LHCN-M2 (cell line): ENCODE measurements at places on chromosomes 12 and 14.

- no peak for DNase-seq
Observed at GRCh38 chr14:64944861-64945260, 2.3 kb upstream of the GPX2 start.

GRCh38 chr12:92118826-92119536, 26.7 kb downstream of the BTG1 start:
- no peak for DNase-seq

DNA sequence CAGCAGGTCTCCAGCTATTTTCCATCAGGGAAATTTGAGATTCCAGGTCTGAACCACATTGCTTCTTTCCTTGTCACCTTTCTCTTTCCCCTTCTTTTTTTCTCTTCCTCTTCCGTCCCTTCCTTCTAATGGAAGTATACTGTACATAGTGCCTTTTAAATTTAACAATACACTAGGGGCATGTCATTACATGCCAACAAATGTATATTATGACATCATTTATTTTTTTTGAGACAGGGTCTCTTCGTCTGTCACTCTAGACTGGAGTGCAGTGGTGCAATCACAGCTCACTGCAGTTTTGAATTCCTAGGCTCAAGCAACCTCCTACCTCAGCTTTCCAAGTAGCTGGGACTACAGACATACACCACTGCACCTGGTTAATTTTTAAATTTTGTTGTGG, 148.9 kb downstream of the SUDS3 start:
- DNase-seq, result no peak

DNA sequence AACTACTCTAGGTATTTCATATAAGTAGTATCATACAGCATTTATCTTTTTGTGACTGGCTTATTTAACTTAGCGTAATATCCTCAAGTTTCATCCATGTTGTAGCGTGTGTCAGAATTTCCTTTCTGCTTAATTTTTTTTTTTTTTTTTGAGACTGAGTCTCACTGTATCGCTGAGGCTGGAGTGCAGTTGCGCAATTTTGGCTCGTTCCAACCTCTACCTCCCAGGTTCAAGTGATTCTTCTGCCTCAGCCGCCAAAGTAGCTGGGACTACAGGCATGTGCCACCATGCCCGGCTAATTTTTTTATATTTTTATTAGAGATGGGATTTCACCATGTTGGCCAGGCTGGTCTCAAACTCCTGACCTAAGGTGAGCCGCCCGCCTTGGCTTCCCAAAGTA, 28.9 kb downstream of the PNMA1 start:
- no peak for DNase-seq

DNA sequence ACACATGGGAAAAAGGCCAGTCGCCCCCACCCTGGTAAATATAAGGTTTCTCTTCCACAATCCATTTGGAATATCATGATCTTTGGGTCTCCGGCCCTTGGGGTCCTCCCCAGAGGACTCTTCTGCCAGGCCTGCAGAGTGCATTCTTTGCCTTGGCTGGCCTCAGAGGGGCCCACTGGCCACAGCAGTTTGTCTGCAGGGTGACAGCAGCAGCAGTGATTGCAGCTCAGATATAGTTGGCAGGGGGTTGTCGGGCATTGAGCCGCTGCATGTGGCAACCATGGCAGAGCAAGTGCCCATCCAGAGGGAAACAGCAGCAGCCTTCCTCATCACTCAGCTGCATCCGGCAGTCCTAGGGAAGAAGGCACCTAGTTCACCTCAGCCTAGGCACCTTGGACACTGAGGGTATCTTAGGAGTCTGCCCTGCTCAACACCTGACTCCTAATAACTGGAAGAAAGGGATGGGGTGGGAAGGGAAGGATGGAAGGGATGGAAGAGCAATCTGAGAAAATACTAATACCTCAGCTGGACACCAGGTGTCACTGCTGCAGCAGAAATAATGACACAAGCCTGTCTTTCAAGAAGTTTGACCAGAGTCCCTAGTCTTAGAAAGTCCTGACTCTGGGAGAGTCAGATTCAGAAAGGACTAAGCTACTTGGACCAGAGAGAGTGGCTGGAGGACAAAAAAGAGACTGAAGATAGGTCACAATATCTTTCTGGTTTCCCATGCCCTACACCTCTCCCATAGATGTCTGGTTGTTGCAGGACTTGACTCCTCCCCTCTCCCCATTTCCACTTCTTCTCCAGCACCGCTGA, 8.9 kb downstream of the AJUBA start:
- peak; percentile 75 for DNase-seq

DNA sequence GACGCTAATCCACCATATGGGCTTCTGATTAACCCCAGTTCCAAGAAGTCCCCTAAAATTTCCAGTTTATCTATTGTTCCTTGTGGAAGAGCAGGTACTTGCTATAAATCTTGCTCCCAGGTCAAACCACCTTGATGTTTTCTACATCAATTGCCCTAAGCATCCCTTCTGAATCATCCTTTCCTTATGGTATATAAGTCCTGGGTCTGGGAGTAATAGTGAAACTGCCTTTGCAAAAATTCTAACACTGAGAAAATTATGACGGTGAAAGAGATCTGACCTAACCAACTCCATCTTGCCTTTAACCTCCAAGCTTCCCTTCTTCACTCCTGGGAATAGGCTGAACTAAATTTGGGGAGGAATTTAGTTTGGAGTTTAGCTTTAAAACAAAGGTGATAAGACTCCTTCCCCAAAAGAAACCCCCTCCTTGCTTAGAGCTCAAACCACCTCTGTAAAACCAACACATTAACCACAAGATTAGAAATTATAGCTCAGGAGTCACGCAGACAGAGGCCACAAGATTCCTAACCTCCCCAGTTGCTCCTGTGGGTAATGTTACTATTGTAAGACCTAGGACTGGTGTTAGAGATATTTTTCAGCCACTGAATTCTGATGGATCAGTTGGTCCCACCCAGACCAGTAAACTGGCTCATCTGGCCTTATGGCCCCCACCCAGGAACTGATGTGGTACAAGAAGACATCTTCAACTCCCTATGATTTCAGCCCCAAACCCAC, 33.8 kb upstream of the DTX1 start:
- DNase-seq, result no peak

- no peak for DNase-seq
Observed at GRCh38 chr12:56288705-56289387, 11.3 kb downstream of the CS start.

DNA sequence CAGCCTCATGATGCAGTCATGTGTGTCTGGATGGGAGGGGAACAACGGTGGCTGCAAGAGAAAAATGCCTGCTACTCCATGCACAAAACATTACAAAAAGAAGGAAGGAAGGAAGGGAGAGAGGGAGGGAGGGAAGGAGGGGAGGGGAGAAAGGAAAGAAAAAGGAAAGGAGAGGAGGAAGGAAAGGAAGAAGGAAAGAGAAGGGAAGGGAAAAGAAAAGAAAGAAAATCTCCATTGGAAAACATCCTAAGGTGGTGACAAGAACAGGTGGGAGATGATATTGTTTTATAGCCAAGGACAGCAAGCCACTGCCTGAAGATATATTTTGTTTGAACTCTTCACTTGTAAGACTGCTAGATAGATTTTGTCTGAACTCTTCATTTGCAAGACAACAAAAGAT, 171.8 kb upstream of the EGLN3 start:
- no peak for DNase-seq

GRCh38 chr12:25864306-25865276, 93.9 kb upstream of the RASSF8 start:
- DNase-seq, result no peak

- DNase-seq, result no peak
Observed at GRCh38 chr12:50234347-50234746, 49.0 kb downstream of the LIMA1 start.

- no peak for DNase-seq
Observed at GRCh38 chr12:40986001-40986400, 202.1 kb upstream of the PDZRN4 start.

- DNase-seq, result no peak
Observed at GRCh38 chr12:66453844-66454243, 151.6 kb downstream of the HELB start.

DNA sequence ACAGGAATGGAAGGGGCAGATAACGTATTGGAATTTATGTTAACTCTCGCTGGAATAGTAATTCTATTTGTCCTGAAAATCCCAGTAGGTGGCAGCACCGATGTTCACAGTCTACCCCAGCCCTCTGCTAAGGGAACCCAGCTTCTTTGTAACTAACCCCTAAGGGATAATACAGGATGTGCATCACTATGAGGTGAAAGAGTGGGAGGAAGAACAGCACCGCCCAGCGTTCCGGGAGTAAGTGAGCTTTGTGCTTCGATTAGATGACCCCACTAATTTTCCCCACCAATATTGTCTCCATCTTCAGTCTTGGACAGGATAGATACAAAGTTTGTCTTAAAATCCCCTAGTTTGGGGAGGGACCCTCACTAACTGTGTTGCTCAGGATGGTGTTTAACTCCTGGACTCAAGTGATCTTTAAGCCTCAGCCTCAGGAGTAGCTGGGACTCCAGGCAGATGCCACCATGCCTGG, 2.7 kb downstream of the SLC2A3 start:
- peak; percentile 94 for DNase-seq

GRCh38 chr14:105050551-105050897, 14.7 kb downstream of the GPR132 start:
- no peak for DNase-seq

DNA sequence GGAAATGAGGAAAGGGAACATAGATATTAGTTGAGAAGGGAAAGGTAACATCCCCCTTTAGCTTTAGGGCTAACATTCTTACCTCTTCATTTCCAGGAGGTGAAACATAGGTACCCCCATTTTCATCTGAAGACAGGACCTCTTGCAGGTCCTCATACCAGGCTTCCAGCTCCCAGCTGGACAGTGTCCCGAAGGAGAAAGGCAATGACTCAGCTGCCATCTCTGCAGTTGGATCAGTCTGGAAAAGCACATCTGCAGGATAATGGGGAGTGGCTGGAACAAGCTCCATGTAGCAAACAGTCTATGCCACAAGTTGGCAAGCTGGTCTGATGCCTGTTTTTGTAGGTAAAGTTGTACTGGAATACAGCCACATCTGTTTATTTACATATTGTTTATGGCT, 3.1 kb downstream of the DDIT3 start:
- DNase-seq, result peak; percentile 60

DNA sequence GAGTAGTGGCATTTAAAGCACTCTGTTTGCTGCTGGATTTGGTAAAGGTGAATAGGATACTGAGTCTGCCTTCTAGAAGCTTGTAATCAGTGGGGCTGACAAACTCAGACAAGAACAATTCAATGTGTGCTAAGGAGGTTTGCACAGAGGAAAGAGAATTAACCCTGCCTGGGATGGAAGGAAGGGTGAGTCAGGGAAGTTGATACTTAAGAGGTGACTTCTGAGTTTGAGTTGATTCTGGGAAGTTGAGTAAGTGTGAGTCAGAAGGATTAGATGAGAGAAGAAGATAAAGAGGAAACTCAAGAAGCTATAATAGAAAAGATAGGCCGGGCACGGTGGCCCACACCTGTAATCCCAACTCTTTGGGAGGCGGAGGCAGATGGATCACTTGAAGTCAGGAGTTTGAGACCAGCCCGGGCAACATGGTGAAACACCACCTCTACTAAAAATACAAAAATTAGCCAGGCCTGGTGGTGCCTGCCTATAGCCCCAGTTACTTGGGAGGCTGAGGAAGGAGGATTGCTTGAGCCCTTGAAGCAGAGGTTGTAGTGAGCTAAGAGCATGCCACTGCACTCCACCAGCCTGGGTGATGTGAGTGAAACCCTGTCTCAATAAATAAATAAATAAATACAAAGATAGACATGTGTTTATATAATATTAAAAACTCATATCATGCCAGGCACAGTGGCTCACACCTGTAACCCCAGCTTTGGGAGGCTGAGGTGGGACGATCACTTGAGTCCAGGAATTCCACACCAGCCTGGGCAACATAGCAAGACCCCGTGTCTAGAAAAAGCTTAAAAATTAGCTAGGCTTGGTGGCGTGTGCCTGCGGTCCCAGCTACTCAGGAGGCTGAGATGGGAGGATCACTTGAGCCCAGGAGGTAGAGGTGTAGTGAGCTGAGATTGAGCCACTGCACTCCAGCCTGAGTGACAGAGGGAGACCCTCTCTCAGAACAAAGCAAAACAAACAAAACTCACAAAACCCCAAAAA, 126.8 kb upstream of the CPM start:
- peak; percentile 88 for DNase-seq
